Inflammatory macrophage treated with lipopolysaccharide for 4 hours (primary cell): ENCODE measurements at places on chromosomes 6 and 20.
A peak's percentile ranks its signal among the peaks of the same experiment; 100 is the strongest.

DNA sequence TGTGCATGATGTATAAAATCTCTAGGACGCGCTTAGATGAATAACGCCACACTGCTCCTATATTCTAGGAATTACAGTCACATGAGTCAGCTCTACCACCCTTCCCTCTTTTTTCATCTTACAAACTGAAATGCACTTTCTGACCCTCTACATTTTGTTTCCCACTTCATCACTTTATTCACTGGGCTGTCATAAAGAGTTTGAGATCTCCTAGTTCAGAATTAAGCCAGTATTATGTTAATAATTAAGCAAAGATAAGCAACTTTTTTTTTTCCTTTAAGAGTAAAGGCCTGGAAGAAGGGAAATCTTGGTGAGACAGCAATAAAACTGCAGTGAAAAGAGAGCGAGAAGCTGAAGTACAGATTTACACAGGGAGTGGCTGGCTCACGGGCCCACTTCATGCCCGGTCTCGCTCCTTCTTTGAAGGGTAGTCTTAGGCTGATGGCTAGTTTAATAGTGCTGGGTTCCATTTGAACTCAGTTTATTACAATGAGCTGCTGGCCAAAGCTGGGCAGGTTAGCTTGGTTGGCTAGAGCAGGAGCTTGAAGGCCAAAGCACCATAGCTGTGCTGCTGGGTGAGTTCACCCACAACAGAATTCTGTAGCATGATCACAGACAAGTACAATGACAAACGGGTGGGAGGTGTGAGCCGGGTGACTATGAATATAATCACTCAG, 110.6 kb downstream of the MAP7 start:
- no peak for DNase-seq

DNA sequence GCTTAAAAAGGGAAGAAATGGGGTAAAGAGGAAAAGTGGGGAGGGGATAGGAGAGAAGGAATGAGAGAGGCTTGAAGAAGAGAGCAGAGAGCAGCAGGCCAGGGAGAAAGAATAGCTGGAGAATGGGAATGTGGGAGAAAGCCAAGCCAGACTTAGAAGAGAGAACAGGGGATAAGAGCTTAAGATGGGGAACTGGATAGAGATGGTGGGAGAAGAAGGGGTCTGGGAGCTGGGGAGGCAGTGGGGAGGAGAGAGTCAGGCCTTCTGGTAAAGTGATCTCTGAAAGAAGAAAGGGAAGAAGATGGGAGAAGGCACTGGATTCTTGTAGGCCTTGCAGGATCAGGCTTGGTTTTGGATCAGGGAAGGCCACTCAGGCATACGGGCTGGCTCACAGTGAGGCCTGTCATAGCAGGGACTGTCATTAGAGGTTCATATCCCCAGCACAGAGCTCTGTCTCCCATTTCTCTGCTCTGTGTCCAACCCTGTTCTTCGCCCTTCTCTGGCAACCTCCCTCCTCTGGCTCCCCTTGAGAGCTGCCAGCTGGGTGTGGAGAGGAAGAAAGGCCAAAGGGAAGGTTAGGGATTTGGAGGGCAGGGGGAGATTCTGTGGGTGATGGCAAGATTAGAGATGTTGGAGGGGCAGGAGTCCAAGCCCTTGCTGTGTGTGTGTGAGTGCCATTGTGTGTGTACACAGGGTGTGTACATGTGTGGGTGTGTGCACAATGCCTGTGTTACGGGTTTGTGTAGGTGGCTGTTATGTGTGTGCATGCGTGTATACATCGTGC, 9.3 kb downstream of the SYNGAP1 start:
- DNase-seq: no peak

- DNase-seq: peak; percentile 60
Observed at GRCh38 chr6:33344701-33345697, 27.5 kb upstream of the ZBTB22 start.

- DNase-seq: no peak
Observed at GRCh38 chr20:24827603-24828295, 121.3 kb upstream of the CST7 start.

DNA sequence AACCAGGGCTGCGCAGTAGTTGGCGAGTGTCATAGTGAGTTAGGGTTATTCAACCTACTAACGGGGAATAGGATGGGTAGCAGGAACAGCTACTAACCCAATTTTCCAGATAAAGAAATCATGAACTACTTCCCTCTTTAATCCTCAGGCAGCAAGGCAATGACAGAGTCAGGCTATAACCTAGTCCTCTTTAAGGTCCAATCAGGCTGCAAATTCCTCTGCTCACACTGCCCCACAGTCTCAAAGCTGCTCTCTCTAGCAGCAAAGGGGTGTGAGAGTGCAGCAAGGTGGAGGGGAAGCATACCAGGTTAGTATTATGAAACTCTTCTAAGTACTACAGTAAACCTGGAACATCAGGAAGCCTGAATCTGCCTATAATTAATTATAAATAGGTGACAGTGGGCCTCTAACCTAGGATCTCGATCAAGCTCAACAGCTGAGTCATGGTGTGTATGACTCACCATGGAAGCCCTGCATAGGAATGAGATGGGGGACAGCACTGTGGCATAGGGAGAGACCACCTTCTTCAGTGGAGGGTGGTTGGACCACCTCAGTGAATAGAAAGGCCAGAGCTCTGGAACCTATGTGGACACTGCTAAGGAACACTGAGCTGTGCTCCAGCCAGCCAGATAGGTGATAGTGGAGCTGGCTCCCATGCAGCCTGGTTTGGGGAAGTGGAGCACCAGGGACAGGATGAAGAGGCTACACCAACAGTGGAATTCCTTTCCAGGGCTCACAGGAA, 7.9 kb downstream of the PEX6 start:
- peak; percentile 13 for DNase-seq

DNA sequence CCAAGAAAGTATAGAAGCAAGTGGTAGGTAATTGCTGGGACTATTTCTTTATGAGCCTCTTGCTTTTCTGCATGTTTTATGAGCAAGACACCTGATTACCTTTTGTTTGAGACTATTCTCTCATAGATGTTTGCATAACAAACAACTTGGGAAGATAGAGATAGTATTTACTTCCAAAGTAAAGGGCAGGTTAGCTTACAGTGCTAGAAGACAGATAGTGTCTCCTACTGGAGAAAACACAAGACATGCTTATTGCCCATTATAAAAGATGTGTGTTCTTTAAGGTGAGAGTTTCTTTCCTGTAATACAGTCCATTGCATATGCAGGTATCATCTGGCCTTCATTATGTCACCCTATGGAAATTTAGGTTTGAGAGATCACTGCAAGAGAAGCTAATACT, 174.2 kb upstream of the FUT9 start:
- DNase-seq: no peak

- DNase-seq: no peak
Observed at GRCh38 chr6:164439331-164439730, 870.1 kb downstream of the C6orf118 start.

GRCh38 chr6:157561929-157562810, 181.2 kb downstream of the ZDHHC14 start:
- DNase-seq: no peak

GRCh38 chr6:25341203-25341552, 62.0 kb downstream of the CARMIL1 start:
- DNase-seq: no peak

GRCh38 chr20:60268491-60268890, 310.3 kb downstream of the CDH26 start:
- no peak for DNase-seq

DNA sequence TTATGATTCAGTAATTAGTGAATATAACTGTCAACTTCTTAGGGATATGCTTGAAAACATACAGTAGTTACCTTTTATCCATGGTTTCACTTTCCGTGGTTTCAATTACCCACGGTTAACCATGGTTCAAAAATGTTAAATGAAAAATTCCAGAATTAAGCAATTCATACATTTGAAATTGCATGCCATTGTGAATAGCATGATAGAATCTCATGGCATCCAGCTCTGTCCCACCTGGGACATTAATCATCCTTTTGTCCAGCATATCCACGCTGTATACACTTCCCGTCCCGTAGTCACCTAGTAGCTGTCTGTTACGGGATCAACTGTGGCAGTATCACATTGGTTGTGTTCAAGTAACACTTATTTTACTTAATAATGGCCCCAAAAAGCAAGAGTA, 781.7 kb upstream of the CITED2 start:
- DNase-seq: no peak

GRCh38 chr6:136403110-136403980, 113.7 kb upstream of the BCLAF1 start:
- peak; percentile 92 for DNase-seq

DNA sequence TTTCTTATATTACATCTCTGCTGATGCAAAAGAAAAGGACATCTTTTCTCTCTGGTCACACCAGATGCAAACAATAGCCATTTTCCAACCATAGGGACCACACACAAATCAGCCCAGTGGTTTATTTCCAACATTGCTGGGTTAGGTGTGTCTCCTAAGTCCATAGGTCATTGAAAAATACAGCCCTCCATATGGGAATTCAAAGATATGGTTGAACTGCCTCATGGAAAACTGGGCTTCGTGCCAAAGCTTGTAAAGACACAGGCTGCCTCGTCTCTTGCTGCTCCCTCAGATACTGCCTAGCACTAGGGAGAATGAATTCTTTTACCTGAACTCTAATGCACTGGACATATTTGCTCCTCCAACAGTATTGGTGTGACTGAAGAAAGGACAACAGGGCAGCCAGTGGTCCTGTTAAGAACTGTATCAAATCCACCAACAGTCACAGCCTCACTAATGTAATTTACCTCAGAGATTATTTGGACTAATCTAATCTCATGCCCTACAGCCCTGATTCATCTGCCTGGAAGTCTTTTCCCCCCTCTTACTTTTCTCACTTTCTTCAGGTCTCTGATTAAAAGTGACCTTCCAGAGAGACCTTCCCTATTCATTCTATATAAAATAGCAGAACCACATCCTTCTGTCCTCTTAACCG, 48.3 kb upstream of the TBC1D32 start:
- no peak for DNase-seq

GRCh38 chr6:146312608-146313007, 231.0 kb upstream of the RAB32 start:
- no peak for DNase-seq
